ENCODE measurements at places on chromosomes 6 and 20.

DNA sequence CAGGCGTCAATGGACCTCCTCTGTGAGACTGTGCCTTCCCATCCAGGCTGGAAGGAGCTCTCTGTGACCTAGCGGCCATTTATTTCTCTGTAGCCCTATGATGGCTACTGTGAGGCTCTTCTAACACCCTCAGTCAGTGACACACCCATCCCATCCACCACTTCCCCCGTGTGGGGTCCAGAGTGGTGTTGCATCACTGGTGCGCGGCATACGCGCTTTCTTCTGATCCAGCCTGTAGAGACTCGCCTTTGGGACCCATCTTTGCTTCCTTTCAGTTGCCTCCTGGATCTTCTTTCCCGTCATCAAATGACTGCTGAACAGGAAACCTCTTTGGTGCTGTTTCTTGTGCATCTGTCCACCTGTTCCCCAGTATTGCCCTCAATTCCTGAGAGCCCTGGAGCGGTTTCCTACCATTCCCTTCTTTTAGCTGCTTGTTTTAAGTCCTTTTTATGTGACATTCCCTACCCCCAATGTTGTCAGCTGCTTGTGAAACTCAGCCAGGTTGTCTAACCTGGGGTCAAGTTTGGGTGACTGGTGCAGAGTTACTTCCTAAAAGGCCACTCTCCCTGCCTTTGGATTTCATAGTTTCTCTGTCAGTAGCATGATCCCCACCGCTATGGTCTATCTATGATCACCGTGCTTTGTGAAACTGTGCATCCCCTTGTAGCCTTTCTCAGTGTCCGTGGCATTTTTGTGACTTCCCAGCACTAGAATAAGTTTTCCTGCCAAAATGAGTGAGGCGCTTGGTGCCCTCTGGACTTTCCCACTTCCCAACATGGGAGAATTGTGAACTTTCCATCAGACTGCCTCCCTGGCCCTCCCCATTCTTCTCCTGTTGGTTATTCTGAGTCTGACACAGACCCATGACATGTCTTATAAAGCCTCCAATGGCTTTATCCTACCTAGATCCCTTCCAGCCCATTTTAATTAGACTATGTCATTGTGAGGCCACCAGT lies 5.7 kb downstream of the PRR3 start:
- DNase-seq, result no peak

- DNase-seq, result no peak
These were observed 274.3 kb downstream of the QKI start for GRCh38 chr6:163688739-163689362.

GRCh38 chr6:151374036-151374683 lies 17.2 kb downstream of the ZBTB2 start:
- DNase-seq, result no peak

DNA sequence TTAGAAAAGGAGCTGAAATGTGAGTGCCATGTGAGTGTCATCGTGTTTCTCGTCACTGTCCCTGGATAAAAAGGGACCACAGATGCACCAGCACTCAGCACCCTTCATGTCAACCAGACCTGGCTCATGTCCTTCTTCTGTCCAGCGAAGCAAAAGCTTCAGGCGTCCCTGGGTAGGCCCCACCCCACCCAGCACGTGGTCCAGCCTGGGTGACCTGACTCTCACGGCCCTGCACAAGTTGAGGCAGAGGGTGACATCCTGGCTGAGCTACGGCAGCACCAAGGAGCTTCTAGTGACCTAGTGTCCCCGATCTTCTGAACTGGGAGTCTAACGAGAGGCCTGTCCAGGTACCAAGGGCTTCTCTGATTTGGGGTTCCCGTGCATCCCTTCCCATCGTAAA lies 37.8 kb downstream of the PSMG4 start:
- DNase-seq, result no peak

DNA sequence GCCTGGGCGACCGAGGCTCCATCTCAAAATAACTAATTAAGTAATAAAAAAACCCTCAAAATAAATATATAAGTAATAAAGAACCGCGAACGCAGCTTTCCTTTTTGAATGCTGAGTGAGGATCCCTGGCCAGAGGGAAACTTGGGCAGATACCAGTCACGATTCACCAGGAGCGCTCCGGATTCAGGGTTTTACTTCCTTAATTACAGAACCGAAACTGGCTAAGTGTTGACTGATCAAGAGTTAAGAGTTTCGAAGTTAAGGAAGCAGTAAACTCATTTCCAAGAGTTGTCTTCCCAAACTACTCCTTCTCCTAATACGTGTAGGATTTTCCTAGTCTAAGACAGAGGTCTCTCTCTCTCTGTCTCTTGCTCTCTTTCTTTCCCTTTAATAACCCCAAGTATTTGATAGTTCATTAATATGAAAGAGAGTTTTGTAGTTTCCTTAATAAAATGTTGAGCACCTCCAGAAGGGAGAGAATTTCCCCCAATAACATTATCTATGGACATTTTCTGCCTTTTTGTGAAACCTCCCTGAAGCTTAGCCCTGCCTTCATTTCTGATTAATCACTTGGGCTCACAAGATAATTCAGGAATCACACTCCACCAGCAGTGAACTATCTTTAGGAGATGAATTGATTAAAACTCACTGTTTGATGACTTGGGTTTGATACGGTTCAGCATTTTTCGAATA lies 61.4 kb upstream of the ZNF217 start:
- DNase-seq, result no peak

DNA sequence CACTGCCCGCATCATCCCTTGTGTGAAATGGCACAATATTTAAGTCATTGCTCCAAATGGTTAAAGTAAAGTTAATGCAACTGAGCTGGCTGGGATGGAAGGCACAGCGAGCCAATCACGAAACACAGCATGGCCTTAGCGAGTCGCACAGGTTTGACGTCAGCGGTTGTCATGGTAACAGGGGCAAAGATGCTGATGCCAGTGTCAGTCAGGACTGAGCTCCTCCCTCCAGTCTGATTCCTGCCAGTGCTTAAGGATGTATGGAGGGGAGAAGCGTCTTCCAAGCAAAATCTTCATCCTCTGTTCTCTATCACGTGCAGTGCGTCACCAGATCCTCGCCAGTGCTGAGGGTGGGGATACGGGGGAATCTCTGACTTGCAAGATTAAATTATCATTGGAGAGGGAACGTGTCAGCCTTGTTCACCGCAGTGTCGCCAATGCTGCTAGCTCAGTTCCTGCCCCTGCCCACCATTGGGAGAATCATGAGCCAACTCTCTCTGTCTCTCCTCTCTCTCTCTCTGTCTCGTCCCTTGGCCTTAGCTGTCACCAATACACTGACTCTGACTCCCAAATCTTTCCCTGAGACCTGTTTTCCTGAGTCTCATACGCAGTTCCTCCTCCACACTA lies 24.5 kb downstream of the TSPYL4 start:
- no peak for DNase-seq

- DNase-seq, result no peak
These were observed 9.6 kb upstream of the PRIM2 start for GRCh38 chr6:57307850-57308249.

DNA sequence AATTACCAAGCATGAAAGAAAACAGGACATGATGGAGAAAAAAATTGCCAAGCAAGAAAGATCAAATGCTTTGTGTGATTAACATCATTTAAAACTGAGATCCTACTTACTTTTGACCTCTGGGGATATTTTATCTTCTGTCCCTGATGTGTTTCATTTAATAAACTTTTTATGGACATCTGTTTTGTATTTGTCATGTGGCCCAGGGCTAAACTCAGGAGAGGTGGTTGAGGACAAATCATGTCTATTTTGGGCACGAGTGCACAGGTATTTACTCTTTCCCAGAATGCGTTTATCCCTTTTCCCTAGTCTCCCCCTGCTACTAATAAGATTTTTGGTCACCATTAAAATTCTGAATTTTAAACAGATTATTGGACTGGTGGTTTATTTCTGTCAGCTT lies 128.2 kb downstream of the NCOA3 start:
- DNase-seq, result no peak

DNA sequence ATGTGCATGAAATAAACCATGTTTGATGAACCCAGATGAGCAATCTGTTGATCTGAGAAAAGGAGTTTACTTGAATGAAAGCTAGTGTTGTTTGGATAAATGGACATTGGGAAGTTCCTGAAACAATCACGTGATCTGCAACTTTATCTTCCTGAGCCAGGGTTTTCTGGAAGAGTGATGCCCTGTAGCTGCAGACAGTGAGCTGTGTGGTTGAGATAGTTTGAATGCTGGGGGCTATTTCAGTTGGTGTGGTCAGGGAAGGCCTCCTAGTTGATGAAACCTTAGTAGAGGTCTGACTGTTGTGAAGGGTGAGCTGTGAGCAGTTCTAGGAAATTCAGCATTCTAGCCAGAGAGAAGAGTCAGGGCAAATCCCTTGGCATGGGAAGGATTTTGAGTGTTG lies 643.7 kb downstream of the UTRN start:
- DNase-seq, result no peak

DNA sequence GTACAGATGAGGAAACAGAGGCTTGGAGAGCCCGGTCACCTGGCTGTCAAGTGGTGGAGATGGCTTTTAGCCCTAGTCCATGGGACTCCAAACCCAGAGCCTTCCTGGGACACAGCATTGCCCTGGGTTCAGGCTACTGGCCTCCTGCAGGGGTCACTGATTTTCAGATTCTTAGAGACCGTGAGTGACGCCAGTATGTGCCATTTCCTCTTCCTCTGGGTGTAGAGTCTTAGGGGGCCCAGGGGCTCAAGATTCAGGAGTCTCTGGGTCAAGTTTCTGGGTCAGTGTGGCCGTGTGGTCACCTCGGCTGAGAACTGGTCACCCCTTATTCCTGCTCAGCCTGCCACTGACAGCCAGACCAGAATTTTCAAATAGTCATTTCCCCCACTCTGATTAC lies 574 bp downstream of the ARHGAP40 start:
- DNase-seq, result no peak

- no peak for DNase-seq
These were observed 290.0 kb downstream of the PTPRK start for GRCh38 chr6:128230267-128230989.

GRCh38 chr6:156068881-156069280 lies 613.2 kb upstream of the NOX3 start:
- DNase-seq, result peak; percentile 12

GRCh38 chr20:5044075-5044620 lies 42.8 kb upstream of the SLC23A2 start:
- no peak for DNase-seq

DNA sequence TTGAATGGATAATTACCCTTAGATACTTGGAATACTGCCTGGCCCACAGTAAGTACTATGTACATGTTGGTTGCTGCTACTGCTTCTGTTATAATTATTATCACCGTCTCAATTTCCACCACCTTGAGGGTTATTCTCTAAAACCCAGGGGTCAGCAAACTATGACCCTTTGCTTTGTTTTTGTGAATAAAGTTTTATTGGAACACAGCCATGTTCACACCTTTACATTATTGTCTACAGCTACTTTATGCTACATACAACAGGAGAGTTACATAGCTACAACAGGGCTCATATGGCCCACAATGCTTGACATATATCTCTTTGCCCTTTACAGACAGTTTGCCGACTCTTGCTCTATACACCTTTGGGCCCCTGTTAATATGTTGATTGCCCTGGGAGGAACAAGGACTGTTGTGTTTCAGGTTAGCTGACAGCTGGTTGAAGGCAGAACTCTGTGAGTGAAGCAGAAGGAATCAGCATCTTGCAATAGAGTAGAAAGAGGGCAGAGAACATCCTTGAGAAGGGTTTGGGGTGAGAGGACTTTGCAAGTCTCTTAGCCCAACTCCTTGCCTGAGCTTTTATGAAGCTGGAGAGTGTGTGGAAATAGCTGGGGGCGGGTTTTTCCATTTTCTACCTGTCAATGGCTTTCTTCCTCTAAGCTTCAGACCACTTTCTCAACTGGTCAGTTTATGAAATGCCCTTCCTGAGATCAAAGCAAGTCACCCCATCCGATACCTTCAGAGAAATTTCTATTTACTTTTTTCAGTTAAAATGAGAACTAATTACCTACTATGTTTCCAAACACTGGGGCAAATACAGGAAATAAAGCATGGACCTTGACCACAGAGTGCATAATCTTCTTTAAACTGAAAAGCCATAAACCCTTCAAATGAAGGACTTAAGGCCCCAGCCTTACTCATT lies 3.5 kb upstream of the MEP1A start:
- DNase-seq, result no peak

GRCh38 chr6:107657755-107658461 lies 166.2 kb downstream of the SCML4 start:
- no peak for DNase-seq

DNA sequence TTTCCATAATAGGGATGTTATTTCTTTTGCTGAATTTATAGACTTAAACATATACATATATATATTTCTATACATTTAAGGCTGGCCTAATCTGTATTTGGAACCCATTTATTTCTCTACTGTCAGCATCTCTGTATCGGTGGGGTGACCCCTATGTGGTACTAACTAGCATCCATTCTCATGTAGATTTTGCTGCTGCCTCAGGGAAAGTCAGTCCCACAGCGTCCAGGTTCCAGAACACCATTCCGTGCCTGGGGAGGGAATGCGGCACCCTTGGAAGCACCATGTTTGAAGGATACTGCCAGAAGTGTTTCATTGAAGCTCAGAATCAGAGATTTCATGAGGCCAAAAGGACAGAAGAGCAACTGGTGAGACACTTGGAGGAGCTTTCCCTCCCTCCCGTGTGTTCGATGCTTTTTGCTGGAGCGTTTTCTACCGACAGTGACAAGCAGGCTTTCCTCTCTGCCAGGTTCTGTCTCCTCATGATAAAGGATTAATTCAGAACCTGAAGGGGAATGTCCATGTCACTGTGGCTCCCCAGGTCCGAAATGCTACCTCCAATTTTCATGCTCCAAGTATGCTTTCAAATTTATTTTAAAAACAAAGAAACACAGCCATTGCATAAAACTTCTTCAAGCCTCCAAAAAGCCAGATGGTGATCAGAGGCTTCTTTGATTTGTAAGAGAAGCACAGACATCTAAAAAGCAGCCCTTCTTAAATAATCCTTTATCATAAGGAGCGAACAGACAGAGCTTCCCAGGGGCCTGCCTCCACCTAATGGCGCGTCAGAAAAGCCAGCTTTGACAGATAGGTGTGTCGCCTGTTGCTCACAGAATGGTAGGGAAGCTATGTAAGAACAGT lies 13.1 kb downstream of the TNFAIP3 start:
- DNase-seq, result no peak

DNA sequence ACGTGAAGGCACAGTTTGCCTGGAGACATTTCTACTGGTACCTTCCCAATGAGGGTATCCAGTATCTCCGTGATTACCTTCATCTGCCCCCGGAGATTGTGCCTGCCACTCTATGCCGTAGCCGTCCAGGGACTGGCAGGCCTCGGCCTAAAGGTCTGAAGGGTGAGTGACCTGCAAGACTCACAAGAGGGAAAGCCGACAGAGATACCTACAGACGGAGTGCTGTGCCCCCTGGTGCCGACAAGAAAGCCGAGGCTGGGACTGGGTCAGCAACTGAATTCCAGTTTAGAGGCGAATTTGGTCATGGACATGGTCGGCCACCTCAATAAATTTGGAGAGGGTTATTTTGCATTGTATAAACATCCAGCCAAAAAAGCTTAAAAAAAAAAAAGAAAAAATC lies 420.3 kb upstream of the FLRT3 start:
- no peak for DNase-seq

- DNase-seq, result no peak
These were observed 13.1 kb downstream of the FAM184A start for GRCh38 chr6:119065382-119065781.

- no peak for DNase-seq
These were observed 37.9 kb downstream of the SUN5 start for GRCh38 chr20:32966382-32966781.
